ENCODE measurements at places on chromosomes 1 and 21. TPM values are rescaled to one million over a fixed set of nuclear protein-coding genes. Genes with fewer than 3 reads are reported as not detected.

DNA sequence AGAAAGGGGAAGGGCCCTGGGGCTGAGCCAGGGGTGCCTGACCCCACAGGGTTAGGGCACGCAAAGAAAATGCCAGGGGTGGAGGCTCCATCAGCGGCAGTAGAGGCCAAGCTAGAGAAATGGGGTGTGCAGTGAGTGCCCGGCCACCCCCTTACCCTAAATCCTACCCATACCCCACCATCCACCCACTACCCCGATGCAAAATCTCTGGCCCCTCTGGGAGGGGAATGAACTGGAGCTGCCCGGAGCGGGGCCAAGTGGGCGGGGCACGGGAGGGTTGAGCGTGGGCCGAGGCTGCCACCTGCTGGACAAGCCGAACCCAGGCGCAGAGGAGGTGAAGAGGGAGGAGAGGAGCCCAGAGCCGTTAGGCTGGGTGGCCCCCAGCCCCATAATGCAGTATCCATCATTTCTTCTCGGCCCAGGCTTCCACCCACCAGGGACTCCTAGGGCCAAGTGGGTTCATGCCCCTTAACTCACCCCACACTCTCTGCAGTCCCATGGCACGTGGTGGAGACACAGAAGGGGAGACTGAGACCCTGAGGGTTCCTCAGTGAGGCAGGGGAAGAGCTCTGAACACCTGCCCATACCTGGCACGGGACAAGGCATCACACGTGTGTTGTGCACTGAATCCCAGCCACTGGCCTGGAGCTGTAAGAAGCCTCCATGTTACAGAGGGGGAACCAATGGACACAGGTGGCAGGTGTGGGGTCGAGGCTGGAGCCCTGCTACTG, 1.4 kb upstream of the C1QC start:
- peak; percentile 25 for DNase-seq

- no peak for DNase-seq
Observed at GRCh38 chr1:172629638-172630037, 29.3 kb upstream of the FASLG start.

GRCh38 chr1:30188999-30189398, 534.4 kb downstream of the MATN1 start:
- DNase-seq, result no peak

DNA sequence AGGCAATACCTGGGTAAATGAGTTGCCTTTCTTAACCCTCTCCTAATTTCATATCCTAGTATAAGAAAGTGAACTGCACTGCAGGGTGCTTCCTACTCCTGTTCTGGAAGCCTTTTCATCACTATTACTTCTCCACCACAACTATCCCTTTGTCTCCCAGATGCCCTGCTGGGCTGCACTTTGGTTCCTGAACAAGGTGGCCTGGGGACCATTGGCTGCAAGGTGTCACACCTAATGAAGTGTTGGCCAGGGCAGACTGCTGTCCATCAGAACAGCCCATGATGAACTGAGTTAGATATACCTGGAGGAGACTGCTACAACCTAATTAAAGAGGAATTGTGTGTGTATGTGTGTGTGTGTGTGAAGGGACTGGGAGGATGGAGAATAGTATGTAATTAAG, 1.9 kb upstream of the KLHDC8A start:
- no peak for DNase-seq

DNA sequence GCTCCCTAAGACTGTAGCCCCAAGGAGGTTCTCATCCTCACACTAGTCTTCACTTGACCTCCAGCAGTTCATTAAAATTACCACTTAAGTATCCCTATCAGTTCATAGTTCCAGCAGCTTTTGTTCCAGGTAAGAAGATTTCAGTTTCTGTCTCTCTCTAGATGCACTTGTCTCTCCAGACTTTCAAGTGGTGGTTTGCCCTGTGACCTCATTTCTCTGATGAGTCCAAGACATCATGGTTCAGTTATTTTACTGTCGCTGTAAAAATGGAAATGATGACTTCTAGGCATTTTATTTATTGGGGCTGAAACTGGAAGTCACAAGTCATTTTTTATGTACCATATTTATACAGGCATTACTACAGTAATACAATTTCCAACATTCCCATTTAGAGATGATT, 17.9 kb upstream of the RGS18 start:
- no peak for DNase-seq

DNA sequence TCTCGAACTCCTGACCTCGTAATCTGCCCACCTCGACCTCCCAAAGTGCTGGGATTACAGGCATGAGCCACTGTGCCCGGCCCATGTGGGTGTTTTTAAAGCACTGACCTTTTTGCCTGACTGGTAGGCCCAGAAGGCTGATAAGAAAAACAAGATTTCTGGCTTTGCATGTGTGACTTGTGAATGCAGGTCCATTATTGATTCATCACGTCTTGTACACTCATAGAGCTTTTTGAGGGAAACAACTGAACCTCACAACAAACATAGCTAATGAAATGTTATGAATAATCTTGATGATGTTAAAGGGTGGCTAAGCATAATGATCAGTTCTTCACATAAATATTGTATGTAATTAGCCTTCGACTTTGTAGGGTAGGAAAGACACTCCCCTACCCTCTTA, 140.9 kb upstream of the UBE2U start:
- no peak for DNase-seq

GRCh38 chr1:156612666-156613065, 6.5 kb upstream of the HAPLN2 start:
- no peak for DNase-seq

DNA sequence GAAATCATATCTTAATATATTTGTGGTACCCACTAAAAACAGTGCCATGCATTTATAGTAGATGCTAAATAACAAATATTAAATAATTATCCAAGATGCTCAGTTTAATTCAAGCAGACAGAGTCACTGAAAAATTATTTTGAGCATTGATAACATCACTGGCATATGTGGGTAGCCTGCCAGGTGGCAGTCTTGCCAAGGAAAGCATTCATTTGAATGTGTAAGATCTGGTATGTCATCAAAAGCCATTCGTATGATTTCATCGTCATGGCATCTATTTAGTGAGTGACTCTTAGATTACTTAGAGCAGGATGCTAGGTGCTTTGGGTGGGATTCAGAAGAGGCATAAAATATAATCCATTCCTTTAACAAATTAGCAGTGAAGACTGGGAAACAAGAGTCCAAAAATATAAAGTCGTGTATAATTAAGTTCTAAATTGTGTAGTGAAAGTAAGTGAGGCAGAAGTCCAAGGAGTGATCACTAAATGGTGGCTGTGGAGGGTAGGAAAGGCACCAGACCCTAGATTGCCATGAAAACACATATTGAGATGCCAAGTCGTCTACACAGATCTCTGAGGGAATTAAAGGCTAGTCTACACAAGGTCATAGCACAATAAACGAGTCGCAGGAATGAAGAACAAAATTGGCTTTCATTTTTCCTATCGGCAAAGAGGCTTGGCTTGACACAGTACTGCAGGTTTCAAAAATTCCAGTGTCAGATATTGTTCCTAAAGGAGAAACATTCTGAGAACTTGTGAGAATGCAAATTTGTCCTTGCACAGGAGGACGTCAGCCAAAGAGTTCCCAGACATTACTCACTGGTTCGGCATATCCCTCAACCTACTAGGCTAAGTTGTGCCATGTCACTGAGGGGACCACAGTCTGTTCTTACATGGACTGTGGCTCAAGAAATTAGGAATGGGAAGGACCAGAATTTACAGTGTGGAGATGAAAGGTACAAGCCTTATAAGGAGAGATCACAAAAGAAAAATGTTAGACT, 130.8 kb downstream of the LYPLAL1 start:
- peak; percentile 66 for DNase-seq

The C1QB gene
- 448 TPM for total RNA-seq

The ADAMTSL4 gene
- 45.1 TPM for total RNA-seq

The VCAM1 gene
- 77.6 TPM for total RNA-seq

The MRAP gene
- total RNA-seq, result not detected
